Activated naive CD4-positive, alpha-beta T cell treated with anti-CD3 and anti-CD28 coated beads, Interleukin-2, amount 10 ng/mL, durations not matched to agents 7 days and 5 days (primary cell): ENCODE measurements at places on chromosomes 5 and 9.

GRCh38 chr9:81964218-81965171 is 21.2 kb downstream of the SPATA31D3 start:
- no peak for DNase-seq

GRCh38 chr5:75496026-75496425 is 15.4 kb downstream of the CERT1 start:
- DNase-seq, result no peak

GRCh38 chr9:104969116-104969515 is 41.2 kb upstream of the ABCA1 start:
- DNase-seq, result no peak

- no peak for DNase-seq
These were observed 125.4 kb downstream of the C5orf15 start for GRCh38 chr5:133842846-133843611.

DNA sequence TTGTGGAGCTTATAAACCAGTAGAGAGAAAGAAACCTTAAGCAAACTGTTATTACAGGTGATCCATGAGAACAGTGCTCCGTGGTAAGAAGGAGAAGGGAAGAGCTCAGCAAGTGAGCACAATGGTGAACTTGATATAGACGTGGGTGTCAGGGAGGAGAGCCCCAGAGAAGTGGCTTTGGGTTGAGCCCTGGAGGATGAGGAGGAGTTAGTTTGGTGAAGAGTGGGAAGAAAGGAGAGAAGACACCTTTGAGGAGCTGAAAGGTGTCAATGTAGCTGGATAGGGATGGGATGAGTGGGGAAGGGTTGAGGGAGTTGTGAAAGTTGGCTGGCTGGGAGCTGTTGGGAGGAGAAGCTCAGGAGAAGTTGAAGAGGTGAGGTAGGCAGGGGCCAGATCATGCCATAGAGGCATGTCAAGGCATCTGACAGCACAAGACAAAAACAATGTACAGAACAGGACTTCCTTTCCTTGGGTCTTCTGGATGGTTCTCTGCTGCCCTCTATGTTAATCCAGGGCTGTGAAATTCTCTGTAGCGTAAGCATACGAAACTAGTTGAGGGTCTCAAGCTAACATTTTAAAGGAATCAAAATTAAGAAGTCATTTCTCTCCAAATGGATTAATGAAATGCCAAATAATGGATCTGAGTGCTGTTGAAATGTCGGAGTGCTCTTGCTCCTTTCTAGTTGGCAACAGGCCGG is 501.9 kb downstream of the KDM4C start:
- no peak for DNase-seq
